ENCODE measurements at places on chromosomes 12 and 14.

- no peak for DNase-seq
Measured at GRCh38 chr14:104601786-104602185, 2.8 kb downstream of the TMEM179 start.

- no peak for DNase-seq
Measured at GRCh38 chr12:111451649-111452129, 46.0 kb downstream of the SH2B3 start.

GRCh38 chr14:60226298-60226697, 22.7 kb upstream of the PPM1A start:
- DNase-seq, result no peak

GRCh38 chr14:69985463-69985862, 106.2 kb downstream of the SMOC1 start:
- DNase-seq, result no peak

DNA sequence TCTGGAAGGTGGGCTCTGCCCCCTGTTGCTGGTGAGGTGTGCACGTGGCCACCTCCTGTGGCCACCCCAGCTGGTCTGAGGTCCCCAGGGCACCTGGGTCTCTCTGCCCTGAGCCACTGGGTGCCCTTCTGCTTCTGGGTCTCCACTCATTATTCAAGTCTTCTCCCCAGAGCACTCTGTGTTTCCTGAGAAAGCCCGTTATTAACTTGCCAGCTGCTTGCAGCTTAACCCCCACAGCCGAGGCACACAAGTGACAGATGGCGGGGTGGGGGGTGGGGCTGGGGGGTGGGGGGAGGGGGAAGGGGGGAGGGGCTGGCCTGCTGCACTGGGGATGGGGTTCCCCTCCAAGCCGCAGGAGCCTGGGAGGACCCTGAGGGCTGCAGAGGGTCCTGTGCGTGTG, 40.5 kb downstream of the FBRSL1 start:
- DNase-seq, result no peak

DNA sequence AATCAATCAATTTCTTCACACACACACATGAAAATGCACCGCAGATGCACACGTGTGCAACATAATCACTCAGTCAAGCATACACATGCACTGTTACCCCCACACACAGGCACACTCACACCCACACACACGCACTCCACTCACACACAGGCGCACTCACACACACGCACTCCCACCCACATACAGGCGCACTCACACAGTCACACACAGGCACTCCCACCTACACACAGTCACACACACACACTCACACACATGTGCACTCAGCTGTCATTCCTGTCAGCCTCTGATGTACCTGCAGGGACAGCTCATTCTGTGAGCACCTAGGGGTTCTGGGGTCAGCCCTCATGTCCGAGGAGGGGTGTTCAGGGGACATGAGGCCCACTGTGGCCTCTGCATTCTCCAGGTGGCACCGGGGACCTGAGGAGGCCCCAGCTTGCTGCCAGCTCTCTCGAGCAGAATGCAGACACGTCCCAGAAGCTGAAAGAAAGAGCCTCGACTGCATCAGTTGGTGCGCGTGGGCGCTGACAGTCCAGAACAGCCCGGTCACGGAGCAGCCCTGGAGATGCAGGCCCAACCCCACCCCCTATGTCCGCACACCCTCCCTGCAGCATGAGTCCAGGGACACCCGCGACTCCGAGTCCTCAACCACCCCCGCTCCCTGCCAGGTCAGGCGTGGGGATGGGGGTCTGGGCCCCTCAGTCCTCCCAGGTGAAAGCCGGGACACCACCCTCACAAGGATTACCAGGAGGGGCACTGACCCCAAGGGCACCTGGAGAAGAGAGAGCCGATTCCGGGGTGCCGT, 69.3 kb downstream of the NOC4L start:
- DNase-seq, result no peak

DNA sequence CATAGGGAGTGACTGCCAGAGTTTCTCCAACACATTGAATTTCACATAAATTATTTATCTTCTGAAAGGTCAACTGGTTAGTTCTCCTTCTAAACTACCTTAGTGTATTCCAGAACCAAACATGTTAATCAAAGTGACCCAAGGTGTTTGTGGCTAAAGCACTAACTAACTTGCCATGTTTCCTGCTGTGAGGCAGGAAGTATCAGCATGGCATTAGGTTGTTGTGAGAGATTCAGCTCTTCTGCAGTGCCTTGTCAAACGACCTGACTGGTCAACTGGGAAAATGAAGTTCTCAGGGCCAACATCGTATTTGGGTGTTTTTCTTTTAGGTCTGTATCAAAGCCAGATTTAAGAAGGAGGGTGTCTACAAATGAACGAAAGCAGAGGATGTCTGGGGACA, 448.1 kb downstream of the APAF1 start:
- no peak for DNase-seq

GRCh38 chr14:20314026-20314425, 8.3 kb upstream of the TTC5 start:
- no peak for DNase-seq

DNA sequence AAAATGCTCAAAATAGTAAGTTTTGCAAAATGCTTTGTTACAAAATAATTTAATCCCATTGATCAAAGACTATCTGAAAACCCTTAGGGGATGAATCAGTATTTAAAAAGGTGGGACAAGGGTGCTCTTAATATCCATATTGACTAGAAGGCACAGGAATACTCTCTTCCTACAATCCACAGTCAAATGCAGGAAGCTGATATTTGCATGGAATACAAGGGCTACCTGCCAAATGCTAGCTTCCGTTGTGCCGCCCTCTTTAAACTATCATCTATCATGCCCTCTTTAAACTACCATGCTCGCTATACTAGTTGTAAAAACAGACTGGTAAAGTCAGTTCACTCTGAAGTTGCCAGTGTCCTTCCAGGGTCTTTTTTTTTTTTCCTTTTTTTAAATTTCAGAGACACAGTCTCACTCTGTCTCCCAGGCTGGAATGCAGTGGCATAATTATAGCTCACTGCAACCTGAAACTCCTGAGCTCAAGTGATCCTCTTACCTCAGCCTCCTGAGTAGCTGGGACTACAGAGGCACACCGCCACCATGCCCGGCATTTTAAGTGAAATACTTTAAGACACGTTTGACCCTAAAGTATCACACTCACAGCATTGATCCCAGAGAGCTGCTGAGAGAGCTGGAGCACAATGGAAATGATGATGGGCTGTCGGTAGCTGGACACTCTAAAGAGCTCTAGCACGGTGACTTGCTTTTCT, 6.7 kb downstream of the SLC2A3 start:
- no peak for DNase-seq

DNA sequence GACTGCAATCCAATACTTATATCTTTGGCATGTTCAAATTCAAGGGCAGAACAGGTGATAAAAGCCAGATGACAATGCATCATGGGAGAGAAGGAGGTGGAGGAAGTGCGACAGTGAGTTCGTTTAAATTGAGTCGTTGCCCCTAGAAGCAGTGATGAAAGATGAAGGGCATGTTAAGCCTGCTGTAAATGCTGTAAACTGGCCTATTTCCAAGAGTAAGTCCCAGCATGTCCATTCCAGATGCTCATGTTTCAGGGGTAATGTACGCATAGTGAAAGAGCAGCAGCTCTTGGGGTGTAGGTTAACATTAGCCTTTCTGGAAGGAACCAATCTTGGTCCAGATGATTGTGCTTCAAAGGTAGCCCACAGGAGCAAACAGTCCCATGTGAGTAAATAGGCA, 97.1 kb downstream of the C2CD5 start:
- no peak for DNase-seq

DNA sequence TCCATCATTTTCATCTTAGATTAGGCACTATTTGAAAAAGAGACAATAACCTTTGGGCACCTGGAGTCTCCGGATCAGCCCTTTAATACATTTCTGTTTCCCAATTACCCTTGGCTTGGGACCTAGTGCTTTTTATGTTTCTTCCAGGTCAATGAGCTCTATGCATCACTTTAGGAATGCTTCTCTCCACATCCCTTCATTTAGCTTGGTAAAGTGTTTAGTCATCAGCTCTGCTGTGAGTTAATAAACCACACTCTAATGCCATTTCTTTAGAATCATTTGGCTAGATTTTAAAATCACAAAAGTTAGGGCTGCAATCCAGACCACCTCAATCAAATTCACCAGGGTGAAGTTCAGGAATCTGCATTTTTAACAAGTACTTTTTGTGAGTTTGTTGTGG, 41.7 kb downstream of the RASSF9 start:
- no peak for DNase-seq

DNA sequence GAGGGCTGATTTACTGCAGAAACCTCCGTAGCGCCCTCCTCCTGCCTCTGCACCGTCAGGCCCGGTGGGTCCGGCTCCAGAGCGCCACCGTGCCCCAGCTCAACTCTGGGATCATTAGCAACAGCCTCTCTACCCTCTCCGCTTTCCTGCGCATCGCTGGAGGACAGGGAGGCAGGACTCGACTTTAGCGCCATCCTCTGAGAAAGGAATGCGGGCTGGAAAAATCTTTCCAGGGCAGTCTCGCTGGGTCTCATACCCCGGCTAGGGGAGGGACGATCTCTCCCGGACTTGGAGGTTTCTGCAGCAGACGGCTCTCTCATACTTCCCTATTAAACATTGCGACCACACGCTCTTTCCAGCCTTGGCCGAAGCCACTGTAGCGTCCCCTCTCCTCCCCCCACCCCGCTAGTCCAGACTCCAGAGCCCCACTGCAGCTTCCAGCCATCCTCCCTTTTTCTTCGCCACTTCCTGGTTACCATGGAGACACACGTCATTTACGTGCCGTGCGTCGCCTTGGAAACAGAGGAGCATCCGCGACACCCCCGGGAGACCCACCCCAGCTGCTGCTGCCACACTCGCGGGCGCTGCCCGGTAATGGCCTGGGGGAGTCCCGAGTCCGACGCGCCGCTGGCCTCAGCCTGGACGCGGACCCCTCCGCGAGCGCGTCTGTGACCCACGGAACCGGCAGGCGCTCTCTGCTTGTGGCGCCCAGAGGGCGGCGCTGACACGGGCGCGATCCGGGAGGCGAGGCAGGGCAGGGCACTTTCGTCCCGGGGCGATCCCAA, at the start of gene CCDC184:
Gene CCDC184 (plus strand): TSS at position 554 of the 785 bp plus-strand sequence. CDS start 479 bp downstream, outside the sequence.
- peak; percentile 64 for DNase-seq

- DNase-seq, result no peak
Measured at GRCh38 chr12:127343940-127344339, 923.0 kb upstream of the TMEM132C start.

- no peak for DNase-seq
Measured at GRCh38 chr12:100741084-100741711, 53.4 kb upstream of the ANO4 start.

DNA sequence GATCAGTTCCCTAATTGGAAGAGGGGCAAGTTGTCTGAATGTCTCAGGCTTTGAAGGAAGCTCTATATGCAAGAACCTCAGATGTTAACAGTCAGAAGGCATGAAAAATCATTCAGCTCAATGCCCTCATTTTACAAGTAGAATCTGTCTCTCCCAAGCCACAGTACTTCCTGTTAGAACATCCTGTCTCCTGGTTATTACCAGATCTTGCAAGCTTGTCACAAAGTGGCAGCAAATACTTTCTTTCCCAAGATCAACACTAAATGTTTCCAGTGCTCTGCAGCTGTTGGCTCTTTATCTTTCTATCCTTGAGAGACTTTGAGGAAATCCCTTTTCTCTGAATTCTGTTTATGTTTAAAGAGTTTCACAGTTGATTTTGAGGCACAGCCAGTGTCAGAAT, 235.5 kb downstream of the AKAP6 start:
- no peak for DNase-seq

DNA sequence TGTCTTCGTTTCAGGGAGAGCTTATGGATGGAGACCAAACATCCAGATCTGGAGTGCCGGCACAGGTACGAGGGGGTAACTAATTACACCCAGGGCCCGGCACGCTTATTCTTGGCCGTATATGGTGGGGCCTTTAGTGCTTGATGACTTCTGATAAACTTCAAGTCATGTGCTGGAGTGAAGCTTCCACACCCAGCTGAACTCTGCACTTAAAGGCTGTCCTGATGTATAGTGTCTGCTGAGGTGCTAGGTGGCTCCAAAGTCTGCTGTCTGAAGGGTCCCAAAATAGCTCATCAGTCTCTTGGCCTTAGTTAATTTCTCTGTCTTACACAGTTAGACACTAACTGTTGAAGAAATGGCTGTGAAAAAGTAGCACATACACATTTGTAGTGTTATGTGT, 17.9 kb downstream of the RNF34 start:
- DNase-seq, result no peak

DNA sequence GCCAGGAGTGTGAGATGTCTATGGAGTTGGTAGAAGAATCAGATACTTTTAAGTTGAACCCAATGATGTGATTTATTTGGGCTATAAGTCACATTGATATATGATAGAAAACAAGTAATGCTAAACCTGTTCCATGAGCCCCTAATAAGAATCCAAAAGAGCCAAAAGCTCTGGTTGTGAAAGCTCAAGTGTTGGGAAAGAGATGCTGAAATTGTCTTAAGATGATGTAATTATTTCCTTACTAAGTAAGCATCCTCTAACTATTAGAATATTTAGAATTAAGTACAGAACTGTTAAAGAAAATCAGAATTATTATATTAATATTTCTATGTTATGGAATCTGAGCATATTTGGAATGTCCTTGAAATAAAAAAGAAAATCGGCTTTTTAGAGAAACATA, 17.6 kb upstream of the SLC2A13 start:
- no peak for DNase-seq

DNA sequence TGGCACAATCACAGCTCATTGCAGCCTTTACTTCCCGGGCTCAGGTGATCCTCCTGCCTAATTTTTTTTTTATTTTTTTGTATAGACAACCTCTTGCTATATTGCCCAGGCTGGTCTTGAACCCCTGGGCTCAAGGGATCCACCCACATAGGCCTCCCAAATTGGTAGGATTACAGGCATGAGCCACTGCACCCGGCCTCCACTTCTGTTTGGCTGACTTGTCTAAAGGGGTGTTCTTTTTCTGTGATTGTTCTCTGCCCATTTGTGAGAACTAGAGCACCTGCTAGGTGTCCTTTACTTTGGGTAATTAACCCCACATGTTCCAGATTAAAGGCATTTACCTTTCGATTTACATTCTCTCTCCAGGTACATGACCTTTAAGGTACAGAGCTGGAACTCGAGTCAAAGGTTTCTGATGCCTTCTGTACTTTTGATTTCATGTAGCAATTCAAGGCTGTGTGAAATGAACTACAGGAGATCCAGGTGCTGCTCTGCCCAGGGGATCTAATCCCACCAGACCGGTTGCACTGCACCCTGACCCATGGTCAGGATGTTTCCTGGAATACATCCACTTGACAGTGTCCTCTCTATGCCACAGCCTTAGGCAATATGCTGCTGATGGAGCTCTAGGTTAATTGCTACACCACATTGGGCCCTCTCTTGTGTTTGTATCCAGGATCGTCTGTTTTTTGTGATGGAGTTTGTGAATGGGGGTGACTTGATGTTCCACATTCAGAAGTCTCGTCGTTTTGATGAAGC, 163.6 kb downstream of the PRKCH start:
- DNase-seq, result no peak

- DNase-seq, result no peak
Measured at GRCh38 chr14:101022121-101022520, 118.6 kb upstream of the RTL1 start.

Data from stimulated activated CD4-positive, alpha-beta T cell treated with anti-CD3 and anti-CD28 coated beads, TNF-alpha, amount 100 ng/mL, for 4 hours (primary cell).